Neural progenitor cell (in vitro differentiated cells): ENCODE measurements at places on chromosomes 12 and 14.

DNA sequence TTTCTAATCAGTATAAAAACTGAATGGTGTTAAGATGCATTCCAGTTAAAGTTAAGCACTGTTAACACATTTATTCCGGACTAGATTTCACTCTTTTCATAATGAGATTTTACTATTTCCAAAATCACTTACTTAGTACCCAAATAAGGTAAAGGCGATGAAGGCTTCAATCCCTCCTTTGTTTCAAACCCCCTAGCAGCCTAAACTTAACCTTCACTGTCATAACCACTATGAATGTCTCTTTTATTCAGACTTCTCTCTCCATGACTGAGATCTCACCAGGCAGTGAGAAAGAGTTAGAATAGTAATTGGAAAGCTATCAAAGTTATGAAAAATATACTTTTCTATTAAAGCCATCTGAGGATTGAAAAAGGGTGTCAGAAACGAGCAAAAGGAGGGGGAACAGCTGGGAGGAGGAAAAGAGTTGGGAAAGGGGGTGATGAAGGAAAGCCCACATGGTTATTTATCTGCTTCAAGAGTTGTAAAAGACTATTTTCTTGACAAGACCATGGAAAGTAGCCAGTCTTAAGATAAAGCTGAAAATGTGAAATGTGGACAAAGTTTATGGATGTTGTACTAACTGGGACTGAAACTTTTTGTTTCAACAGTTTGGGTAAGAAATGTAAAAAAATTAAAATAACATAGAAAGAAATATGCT, 11.7 kb downstream of the EPS8 start:
- DNase-seq = no peak

- no peak for DNase-seq
These were observed 24.1 kb downstream of the TMEM229B start for GRCh38 chr14:67464377-67464776.

GRCh38 chr12:19093218-19093617, 36.3 kb upstream of the PLEKHA5 start:
- DNase-seq = no peak

DNA sequence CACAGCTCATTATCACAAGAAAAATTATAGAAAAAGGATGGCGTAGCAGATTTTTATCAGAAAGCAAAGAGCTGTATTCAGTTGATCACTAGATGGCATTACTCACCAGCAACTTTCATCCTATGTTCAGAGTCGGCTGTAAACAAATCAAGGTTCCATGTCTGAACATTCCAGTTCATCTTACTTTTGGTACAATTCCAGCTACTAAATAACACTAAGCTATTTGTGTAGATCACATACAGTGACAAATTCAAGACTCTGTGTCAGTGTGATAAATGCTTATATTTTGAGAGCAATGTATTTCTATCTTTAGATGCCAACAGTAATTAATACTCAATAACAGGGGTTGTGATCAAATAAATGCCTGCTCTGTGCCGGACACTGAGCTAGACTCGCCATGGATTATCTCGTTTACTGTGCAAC, 30.1 kb downstream of the NRDE2 start:
- DNase-seq = peak; percentile 15

GRCh38 chr14:105541218-105541875, 15.0 kb downstream of the TMEM121 start:
- no peak for DNase-seq

DNA sequence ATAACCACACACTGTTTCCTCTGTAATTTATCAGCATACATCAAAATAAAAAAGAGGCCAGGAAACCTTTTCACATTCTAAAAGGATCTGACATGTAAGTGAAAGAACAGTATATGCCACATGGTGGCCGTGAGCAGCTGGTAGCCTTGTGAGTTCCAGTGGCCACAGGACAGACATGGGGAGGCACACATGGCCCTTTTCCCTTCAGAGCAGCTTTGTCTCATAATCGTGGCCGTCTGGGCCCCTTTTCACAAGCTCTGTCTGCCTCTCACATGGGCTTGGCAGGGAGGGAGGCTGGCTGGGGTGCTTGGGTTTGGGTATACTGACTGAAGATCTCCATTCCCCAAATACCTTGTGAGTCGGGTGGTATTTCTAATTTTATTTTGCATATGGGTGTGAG, 1.5 kb upstream of the ZDHHC22 start:
- no peak for DNase-seq

- DNase-seq = peak; percentile 44
These were observed 414.9 kb downstream of the APAF1 start for GRCh38 chr12:99059824-99060511.

GRCh38 chr14:100252684-100253083, 13.7 kb downstream of the YY1 start:
- no peak for DNase-seq

DNA sequence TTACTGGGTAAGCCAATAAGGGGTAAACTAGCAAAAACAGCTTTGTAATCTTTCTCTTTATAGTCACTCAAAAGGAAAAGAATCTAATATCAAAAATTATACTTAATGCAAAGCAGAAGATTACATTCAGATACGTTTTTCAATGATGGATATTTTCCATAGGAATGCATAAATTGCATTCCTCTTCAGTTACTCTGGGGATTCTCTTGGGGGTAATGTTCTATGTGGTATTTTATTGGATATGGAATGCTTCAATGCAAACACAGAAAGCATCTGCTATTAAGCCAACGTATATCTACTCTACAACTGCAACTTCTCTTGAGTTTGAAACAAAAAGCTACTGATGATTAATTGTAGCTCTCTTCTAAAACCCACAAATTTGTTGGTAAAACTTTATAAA, 106.0 kb downstream of the SLC41A2 start:
- DNase-seq = no peak

DNA sequence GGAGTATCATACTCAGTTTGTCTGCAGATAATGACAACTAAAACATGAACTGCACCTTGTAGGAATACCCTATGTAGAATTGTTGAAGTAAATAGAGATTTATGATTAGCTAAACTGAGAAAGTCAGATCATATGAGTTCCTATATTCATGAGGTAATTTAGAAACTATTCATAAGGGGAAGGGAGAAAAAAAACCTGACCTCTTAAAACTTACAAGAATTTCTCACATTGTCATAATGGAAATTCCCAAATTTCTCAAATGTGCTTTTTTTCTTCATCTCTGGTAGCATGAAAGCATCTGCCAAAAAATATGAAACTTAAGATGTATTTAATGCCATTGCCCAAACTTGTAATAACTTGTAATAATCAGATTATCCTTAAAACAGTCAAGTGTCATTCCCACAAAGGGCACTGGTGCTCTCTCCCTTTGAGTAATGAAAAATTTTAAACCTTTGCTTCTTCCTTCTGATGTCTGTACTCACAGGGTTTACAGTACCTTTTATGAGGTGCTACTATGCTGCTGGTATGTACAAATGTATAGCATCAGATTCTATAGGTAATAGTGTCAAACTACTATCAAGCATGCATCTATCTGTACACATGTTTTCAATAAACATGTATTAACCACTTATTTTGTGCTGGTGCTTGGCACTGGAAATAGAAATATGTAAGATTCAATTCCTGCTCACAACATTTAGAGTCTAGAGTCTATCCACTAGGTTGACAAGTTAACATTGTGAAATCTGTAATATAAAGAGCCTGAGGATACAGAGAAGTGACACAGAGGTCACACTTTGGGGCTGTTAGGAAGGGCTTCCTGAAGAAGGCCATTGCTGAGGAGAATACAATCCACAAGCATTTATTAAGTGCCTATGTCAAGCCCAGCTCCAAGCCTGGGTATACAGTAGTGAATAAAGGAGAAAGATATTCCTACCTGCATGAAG, 17.4 kb upstream of the DRAM1 start:
- no peak for DNase-seq

- DNase-seq = peak; percentile 34
These were observed 81.4 kb upstream of the FERMT2 start for GRCh38 chr14:53032161-53032803.

GRCh38 chr12:94980577-94980976, 22.9 kb downstream of the NDUFA12 start:
- DNase-seq = no peak

- no peak for DNase-seq
These were observed 23.0 kb downstream of the VPS37B start for GRCh38 chr12:122872815-122873361.

- no peak for DNase-seq
These were observed 33.1 kb upstream of the FBXO34 start for GRCh38 chr14:55238019-55238680.

DNA sequence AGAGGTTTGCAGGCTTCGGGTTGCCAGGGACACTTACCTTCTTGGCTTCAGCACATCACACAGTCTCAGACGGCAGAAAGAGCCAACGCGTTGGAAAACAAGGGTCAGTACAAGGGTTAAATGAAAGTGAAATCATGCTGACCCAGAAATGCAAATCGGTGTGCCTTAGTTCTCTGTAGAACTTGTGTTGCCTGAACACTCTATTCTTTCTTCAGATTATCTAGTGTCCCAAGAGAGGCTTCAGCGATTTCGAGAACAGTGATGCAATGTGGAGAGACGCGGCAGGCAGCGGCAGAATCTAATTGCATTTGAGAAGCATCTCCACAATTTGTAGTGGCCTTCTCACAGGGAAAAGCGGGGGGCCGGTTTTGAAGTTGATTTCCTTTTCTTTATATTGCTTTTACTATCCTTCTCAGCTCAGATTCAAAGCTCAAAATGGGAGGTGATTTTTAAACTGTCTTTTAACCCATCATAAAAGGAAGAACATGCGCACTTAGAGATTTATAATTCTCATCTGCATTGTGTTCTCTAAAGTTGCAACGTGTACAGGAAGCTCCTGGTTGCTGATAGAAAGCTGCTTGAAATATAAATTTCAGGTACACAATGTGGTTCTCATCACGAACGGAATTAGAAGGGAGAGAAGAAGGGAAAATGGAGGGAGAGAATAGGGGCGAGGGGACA, 67.8 kb upstream of the EGLN3 start:
- no peak for DNase-seq

- DNase-seq = peak; percentile 91
These were observed 109.2 kb upstream of the EGLN3 start for GRCh38 chr14:34059925-34060650.

- DNase-seq = no peak
These were observed 5.9 kb upstream of the WASHC3 start for GRCh38 chr12:102067574-102068258.

DNA sequence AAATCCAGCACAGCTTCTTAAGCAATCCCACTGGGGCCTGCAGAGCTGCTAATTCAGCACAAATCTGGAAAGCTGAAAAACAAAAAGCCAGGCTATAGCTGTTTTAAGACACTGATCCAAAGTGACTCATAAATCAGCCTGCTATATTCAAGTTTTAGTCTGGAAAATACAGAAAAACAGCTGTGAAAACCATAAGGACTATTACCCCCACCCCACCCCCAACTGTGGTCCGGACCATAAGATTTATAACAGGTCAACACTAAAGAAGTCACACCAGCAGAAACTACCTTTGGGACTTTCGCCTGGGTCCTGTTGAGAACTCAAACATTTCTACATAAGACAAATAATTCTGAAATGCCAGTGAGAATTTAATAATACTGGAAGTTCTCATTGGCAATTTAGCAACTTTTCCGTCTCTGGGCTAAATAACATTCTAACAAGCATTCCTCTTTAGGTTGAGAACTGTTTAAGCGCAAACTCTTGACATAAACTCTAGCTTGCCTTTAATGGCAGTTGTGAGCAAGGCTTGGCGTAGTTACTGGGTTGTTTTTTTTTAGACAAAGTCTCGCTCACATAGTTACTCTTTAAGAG, 3.3 kb downstream of the LRIG3 start:
- peak; percentile 38 for DNase-seq

DNA sequence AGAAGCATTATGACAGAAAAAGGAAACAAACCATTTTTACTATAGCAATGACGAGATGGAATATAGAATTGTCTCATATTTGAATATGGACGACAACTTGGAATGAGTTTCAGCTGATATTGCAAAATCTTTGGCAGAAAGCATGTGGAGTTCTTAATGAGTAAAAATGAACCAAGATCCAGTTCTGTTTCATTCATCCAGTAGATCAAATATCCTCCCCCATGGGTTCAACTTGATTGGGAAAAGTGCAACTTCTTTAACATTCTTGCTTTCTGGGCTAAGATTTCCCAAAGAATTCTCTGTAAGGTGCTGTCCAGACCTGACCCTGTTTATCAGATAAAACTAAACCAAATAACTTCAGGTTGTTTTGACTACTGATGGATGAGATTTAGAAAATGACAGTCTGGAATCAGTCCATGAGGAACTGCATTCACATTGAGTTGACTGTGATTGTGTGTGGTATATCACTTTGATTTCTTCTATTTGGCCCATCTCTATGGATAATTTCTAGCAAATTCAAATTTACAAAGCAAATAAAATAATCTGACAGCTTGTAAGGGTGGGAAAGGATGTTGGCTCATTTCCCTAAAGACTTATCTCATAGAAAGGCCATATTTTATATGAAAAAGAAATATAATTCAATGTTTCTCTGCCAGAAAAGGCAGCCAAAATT, 267.4 kb downstream of the ADAMTS20 start:
- no peak for DNase-seq

- DNase-seq = no peak
These were observed 19.1 kb upstream of the SLC38A2 start for GRCh38 chr12:46391630-46392029.

- no peak for DNase-seq
These were observed 59.6 kb downstream of the FBXL14 start for GRCh38 chr12:1534748-1535147.

DNA sequence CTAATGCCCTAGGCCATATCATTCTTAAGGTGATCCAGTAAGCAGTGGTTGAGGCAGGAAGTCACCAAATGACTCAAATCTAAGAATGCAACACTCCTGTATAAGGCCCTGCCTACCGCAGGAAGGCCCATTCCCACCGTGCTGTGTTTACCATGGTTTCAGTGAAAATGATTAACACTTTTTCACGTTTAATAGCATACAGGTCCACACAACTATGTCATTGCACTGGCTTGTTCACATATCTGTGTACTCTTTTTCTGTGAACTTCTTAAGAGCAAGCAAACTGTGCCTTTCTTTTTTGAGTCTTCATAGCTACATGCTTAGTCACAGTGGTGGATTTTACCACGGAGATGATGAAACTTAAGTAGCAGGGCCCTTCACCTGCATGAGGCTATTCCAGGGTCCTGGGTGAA, 214.9 kb downstream of the CNTN1 start:
- DNase-seq = no peak

GRCh38 chr12:793711-794110, 41.3 kb downstream of the WNK1 start:
- no peak for DNase-seq

DNA sequence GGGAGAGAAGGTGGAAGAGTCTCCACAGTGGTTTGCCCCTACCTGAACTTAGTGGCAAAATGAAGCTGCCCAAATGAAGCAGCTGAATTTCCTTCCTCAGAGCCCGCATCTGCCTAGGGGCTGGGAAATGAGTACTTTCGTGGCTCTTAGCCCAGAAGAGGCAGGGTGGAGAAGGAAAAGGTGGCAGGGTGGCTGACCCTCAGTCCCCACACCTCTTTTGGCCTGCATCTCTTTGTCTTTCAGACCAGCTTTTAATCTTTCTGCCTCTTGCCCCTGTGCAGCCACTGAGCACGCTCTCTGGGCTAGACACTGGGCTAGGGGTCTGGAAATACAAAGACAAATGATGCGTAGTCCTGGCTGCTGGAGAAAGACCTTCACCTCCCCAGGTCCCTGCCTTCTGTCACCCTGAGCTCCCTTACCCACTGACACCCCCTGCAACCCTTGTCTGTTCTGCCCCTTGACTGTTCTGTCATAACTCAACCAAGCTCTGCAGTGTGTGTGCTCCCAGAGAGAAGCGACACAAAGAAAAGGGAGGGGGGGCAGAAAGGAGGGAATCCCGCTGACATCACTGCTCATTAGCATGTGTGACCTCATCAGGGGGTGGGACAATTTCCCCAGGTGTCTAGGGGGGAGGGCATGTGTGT, 371 bp upstream of the REM2 start:
- peak; percentile 82 for DNase-seq
